SJSA1 (cell line): ENCODE measurements at places on chromosomes 6 and 20.

DNA sequence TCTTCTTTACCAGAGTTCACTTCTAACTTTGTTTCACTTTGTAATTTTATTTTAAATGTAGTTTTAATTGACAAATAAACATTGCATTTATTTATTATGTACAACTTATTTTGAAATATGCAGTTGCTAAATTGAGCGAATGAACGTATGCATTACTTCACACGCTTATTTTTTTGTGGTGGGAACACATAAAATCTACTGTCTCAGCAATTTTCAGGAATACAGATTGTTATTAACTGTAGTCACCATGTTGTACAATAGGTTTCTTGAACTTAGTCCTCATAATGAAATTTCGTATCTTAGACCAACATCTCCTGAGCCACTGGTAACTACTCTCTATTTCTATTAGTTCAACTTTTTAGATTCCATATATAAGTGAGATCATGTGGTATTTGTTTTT, 46.9 kb downstream of the NKAIN2 start:
- DNase-seq: no peak

GRCh38 chr6:105985098-105985815, 100.9 kb upstream of the PRDM1 start:
- DNase-seq: no peak

GRCh38 chr6:19370831-19371230, 466.3 kb upstream of the ID4 start:
- no peak for DNase-seq

- no peak for DNase-seq
Observed at GRCh38 chr6:35948725-35949124, 27.8 kb upstream of the SRPK1 start.

DNA sequence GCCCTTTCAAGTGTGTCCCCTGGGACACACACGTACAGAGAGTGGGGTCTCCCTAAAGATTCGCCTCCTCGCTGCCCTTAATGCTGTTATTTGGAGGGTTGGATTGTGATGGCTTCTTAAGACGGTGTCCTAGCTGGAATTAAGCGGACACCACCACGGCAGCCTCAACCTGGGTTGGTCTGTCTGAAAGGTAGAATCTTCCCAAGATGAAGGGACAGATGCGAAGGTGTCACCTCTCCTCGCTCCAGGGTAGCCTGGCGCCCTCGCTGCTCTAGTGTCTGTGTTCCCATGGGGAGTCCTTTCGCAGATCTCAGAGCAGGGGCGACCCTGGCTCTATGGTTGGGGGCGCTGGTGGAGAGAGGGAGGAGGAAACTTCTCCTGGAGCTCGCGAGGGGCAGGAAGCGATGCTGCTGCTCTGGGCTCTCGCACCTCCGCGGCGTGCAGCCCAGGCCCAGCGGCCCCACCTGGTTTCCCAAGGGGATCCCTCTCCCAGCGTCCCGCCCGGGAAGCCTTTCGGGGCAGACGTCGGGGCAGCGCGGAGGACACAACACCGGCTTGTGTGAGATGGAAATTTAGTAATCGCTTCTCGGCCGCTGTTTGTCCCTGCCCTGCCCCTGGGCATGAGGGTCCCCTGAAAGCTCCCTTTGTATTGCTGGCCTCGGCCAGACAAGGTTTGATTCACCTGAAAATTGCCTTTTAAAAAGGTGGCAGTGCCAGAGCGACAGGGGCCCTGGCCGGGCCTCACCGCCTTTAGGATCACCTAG, 1.7 kb downstream of the RSPO3 start:
- DNase-seq: no peak
